HepG2 (cell line): ENCODE measurements at places on chromosomes 11 and 22.
A peak's percentile ranks its signal among the peaks of the same experiment; 100 is the strongest.

GRCh38 chr11:117519590-117519989 lies 191.9 kb downstream of the CEP164 start:
- DNase-seq, result no peak

DNA sequence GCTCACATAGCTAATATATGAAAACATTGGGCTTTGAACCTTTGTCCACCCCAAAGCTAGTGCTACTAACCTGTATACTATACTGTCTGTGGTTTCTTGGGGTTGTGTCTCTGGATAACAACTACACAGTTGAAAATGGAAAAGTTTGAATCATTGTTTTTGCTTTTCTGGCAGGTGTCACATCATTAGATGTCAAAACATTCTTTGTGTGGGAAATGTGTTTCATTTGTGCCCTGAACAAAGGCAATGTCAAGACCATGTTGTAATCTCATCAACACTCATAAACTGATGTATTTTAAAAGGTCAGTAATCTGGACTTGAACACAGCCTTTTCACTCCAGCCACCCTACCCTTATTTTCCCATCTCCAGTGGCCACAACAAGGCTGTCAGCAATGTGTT lies 16.5 kb downstream of the SYT13 start:
- DNase-seq, result no peak

DNA sequence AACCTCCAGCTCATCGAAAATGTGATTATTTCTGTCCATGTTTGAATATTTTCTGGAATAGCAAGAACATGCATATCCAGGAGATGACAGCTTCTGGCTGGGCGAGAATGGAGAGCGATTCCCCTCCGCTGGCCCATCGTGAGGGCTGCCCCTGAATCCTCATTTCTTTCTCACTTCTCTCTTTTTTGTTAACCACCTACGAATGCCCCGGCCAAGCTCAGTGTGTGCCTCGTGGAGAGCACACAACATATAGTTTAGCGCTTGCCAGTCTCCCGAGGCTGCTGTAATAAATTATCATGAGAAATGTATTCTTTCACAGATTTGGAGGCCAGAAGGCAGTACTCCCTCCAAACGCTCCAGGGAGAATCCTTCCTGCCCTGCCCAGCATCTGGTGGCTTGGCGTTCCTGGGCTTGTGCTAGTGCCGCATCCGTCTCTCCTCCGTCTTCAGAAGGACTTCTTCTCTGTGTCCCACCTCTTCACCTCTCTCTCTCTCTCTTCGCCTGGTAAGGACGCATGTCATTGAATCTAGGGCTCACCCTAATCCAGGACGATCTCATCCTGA lies 1306.0 kb downstream of the TBC1D22A start:
- no peak for DNase-seq

DNA sequence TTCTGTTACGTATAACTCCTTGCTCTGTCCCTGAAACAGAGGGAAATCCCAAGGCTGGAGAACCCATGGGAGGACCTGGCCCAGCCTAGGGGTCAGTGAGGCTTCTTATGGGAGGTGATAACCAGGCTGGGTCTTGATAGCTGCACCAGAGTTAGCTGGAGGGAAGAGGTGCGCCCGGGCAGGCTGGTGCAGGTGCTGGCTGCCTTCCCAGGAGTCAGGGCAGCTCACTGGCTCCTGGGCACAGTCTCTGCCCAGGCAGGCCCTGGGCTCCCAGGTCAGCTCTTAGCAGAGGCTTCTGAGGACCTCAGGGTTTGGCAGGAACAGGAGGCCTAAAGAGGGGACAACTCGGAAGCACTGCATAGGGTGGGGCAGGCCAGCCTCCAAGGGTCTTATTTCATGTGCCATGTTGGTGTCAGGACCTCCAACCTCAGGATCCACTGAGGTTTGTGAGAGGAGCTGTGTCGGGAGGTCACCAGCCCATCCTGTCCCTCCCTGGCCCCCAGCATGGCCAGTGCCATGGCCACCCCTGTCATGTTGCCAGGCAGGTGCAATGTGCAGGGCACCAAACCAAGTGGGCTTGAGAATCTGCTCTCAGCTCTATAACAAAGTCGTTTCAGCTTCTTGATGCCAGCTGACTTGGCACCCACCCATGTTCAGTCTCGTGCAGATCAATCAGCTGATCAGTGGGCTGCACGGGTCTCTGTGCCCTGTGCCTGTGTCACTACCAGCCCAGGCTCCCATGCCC lies 20.5 kb upstream of the CELSR1 start:
- no peak for DNase-seq

GRCh38 chr11:27371489-27371888 lies 8.5 kb upstream of the CCDC34 start:
- DNase-seq, result no peak

DNA sequence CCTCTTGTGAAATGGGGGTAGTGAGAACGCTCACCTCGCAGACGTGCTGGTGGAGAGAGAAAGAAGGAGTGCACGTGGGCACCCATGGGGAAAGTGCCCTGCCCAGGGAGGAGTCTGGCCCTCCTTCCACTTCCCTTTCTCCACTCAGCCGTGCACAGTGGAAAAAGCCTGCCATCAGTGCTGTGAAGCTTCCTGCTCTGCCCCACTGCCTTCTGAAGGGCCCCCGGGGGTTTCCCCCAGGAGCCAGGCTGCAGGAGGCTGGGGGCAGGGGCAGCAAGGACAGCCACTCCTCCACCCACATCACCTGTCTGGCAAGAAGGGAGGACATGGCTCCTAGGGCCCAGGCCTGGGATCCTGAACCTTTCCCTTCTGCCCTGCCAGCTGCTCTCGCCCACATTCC lies 7.6 kb downstream of the TP53I11 start:
- DNase-seq, result no peak

GRCh38 chr11:3970108-3970507 lies 114.6 kb downstream of the STIM1 start:
- DNase-seq, result no peak

GRCh38 chr11:91178366-91178765 lies 955.5 kb upstream of the CHORDC1 start:
- DNase-seq, result no peak

GRCh38 chr11:1706634-1707400 lies 9.8 kb downstream of the KRTAP5-6 start:
- DNase-seq, result no peak

GRCh38 chr11:45252134-45252856 lies 33.8 kb downstream of the SYT13 start:
- peak; percentile 35 for DNase-seq

- peak; percentile 53 for DNase-seq
These were observed 393.8 kb upstream of the SYN3 start for GRCh38 chr22:33451866-33452469.

GRCh38 chr22:28296452-28296851 lies 377.4 kb upstream of the PITPNB start:
- peak; percentile 21 for DNase-seq

- DNase-seq, result peak; percentile 94
These were observed 772 bp downstream of the SLC25A45 start for GRCh38 chr11:65381716-65382032.

DNA sequence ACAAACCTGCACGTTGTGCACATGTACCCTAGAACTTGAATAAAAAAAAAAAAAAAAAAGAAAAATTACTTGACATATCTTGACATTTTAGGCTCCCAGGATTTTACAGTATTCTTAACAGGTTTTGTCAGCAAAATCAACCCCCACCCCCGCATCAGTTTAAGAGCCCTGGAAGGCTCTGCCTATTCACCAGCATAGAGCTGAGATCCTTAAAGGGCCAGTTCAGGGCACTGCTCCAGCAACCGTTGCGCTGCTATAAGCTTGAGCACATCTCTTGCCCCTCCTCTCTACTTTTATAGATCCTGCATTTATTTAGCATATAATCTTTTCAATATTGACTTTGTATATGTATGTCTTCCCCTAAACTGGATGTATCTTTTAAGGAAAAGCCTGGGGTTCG lies 697 bp upstream of the PAFAH1B2 start:
- DNase-seq, result no peak

DNA sequence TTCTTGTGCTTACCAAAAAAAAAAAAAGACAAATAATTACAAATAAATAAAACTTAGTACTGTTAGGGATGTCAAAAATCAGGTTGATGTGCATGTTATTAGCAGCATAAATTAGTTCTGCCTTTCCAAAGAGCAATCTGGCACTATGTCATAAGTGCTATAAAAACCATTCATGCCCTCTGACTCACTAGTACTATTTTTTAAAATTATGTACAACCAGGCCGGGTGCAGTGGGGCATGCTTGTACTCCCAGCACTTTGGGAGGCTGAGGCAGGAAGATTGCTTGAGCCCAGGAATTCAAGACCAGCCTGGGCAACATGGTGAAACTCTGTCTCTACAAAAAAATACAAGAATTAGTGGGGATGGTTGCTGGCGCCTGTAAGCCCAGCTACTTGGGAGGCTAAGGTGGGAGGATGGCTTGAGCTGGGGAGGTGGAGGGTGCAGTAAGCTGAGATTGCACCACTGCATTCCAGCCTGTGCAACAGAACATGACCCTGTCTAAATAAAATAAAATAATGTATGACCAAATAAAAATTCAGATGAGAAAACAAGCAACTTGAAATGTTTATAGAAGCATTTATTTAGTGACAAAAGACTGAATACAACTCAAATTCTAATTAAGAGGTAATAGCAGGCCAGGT lies 25.3 kb downstream of the UEVLD start:
- no peak for DNase-seq

DNA sequence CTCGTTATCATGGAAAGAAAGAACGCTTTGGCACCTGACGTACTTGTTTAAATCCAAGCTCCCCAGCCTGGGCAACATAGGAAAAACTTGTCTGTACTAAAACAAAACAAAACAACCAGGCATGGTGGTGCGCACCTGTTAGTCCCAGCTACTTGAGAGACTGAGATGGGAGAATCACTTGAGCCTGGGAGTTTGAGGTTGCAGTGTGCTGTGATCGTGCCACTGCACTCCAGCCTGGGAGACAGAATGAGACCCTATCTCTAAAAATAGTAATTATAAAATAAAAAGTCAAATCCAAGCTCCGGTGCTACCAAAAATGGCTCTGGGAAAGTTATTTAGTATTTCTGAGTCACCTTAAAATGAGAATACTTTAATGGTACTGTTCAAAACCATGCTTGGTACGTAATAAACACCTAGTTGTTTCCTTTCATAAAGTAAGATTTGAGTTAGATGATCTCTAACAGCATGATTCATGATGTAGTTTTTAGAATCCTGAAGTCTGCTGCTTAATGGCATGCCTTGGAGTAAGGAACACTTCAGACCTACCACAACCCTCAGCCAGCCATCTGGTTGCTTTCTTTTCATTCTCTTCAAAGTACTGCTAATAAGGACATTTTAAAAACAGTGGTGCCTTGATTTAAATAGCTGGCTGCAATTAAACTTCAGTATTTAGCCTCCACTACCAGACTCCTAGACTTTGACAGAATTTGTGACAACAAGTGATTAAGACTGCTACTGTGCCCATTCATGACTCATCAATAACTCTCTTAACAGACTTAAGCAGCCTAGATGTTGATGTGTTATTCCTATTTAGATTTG lies 8.4 kb downstream of the PPME1 start:
- no peak for DNase-seq

DNA sequence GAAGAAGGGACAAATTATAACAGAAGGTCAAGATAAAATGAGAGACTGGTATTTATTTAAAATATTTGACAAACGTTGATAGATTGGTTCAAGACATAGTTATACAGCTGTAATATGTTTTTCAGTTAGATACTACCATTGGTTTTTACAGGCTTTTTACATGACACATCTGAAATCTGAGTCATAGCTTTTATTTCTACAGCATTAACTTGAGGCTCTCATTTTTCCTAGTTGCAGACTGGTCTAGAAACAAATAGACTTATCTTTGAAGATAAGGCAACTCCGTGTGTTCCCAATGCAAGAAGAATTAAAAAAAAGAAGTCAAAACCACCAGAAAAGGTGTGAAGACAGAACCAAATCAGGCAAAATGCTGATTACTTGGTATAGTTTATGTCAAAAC lies 31.3 kb downstream of the CEP57 start:
- no peak for DNase-seq

- no peak for DNase-seq
These were observed 40.7 kb upstream of the SLC6A5 start for GRCh38 chr11:20558741-20559140.

DNA sequence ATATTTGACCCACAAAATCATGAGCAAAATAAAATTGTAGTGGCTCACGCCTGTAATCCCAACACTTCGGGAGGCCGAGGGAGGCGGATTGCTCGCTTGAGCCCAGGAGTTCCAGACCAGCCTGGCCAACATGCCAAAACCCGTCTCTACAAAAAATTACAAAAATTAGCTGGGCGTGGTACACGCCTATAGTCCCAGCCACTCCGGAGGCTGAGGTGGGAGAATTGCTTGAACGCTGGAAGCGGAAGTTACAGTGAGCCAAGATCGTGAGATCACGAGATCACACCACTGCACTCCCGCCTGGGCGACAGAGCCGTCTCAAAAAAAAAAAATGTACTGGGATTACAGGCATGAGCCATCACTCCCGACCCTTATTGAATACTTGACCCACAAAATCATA lies 2.0 kb upstream of the RRAS2 start:
- no peak for DNase-seq

- peak; percentile 12 for DNase-seq
These were observed 47.7 kb upstream of the CSNK2A3 start for GRCh38 chr11:11400635-11401232.

DNA sequence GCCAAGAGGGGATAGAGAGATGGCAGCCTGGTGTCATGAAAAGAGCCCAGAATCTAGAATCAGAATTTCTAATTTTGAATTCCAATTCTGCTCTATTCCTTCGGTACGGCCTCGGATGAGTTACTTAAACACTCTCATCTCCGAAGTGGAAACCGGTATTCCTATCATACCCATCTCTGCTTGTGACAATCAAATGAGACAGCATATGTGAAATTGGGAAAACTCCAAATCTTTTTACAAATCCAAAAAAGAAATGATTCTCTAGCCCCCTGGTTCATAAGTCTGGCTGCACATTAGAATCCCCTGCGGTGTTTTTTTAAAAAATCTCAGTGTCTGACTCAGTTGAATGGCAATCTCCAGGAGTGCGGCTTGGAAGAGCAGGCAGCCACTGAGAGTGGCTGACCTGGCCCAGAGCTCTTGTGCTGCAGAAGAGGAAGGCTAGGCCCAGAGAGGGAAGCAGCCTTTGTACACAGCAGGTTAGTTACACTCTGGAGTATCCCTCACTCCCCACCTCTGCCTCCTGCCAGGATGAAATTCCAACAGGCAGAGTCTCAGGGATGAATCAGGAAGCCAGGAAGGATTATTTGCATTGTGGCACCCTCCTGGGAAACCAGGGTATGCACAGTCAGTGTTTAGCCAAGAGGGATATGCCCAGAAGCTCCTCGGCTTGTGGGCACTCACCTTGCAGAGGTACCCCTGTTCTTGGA lies 93.6 kb upstream of the ISX start:
- no peak for DNase-seq

DNA sequence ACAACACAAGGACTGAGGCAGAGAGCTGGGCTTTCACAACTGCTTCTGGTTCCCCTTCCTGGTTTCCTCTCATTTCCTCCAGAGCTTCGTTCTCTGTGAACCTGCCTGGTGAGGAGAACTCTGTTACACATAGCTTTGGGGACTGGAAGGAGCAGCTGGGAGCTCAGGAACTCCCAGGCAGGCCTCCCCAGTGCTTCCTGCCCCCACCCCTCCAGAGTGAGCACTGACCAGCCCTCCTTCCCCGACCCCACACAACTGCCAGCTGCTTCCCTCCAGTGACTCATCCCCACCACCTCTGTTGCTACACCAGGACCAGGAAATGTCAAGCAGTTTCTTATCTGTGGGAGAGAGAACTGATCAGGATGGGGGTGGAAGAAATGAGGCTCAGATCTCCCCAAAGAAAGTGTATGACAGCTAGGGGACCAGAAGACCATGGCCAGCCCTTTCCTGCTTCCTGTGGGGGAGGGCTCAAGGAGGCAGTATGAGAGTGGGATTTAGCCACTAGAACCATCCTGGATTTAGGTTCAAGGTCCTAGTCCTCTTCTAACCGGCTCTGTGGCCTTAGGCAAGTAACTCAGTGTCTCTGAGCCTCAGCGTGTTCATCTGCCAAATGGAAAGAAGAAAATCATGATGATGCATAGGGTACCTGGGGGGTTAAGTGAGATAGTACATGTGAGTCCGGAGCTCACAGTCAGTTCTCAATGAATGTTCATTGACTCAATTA lies 4.5 kb upstream of the TP53I11 start:
- no peak for DNase-seq
